ENCODE measurements at places on chromosomes 12 and 14. TPM values are rescaled to one million over a fixed set of nuclear protein-coding genes. Genes with fewer than 3 reads are reported as not detected.
A peak's percentile ranks its signal among the peaks of the same experiment; 100 is the strongest.

DNA sequence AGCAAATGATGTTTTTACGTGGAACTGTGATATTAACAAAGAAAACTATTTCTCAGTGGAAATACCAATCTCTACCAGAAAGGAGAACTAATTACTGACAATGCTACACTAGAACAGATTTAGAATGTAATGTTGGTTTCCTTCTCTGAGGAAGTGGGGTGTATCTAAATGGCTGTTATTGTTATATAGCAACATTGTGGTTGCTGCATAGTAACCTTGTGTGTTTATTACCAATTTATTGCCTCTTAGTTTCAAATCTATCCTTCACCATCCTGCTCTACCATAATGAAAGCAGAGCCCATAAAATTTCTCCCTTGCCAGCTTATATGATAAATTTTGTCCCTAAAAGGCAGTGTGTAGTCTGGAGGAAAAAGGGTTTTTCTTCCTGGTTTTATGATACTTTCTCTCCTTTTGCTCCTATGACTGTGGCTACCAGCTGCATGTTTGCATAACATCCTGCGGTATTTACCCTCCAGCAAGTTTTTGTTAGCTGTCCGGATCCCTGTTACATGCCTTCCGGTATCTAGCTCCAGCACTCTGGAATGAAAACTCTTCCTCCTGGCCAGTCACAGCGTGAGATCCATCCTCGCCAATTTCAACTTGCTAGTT is 5.7 kb upstream of the KLRK1 start:
- H3K36me3 ChIP-seq: no peaks in the 10 kb centered on the region
- H3K27me3 ChIP-seq: no peaks in the 10 kb centered on the region
- DNase-seq: no peak

DNA sequence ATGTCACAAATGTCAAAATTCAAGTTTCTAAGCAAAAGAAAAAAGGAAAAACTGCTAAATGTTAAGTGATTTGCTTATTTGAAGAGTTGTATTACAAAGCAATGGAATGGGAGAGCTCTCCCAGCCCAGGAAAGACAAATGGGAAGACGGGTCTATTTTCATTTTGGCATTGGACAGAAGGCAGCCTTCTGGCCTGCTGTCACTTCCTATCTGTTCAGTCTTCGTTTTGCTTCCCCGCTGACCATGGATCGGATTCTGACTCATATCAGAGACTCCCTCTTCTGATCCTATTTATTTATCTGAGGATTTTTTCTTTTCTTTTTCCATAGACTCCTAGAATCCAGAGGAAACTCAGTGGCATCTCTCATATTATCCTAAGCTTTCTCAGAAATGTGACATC is 634.9 kb downstream of the DIO2 start:
- H3K36me3 ChIP-seq: no peaks in the 10 kb centered on the region
- no peak for DNase-seq
- H3K27me3 ChIP-seq: no peaks in the 10 kb centered on the region
- H3K27ac ChIP-seq: no peak overlapping the region
- no peak overlapping the region for H3K4me3 ChIP-seq

- H3K27ac ChIP-seq: no peak overlapping the region
- no peaks in the 10 kb centered on the region for H3K4me1 ChIP-seq
- no peak for DNase-seq
- H3K27me3 ChIP-seq: no peaks in the 10 kb centered on the region
- no peak overlapping the region for H3K4me3 ChIP-seq
- no peaks in the 10 kb centered on the region for H3K36me3 ChIP-seq
Measured at GRCh38 chr14:69443296-69443805, 41.2 kb upstream of the PLEKHD1 start.

The SIRT4 gene
- total RNA-seq: 0.56 TPM

DNA sequence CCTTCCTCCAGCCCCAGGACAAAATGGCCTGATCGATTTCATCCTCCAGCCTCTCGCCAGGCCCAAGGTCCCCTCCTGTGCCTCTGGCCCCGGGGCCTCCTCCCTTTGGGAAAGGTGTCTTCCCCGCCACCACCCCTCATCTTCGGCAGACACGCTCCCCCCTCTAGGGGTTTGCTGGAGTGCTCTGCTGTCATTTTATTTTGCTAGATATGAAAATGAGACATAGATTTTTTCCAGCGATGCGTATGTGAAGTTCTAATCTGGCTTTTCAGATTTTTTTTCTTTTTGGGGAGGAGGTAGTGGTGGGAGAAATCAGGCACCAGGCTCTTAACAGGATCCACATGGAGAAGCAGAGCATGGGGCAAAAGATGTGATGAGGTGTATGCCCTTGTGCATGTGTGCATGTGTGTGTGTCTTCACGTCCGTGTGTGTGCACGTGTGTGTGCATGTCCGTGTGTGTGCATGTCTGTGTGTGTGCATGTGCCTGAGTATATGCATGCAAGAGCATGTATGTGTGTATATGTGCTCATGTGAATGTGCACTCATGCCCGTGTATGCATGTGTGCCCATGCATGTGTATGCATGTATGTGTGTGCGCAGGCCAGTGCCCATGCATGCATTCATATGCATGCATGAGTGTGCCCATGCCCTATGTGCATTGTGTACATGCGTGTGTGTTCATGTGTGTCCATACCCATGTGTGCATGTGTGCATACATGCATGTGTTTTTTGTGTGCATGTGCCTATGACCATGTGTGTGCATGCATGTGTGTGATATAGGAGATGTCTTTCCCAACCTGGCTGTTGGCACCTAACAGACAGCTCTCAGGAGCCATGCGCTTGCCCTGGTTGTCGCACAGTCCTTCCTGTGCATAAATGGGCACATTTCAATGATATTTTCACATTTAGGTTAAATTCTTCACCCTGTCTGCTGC is 203.0 kb downstream of the RBM19 start:
- no peak overlapping the region for H3K4me3 ChIP-seq
- H3K36me3 ChIP-seq: no peaks in the 10 kb centered on the region
- DNase-seq: no peak
- H3K27ac ChIP-seq: no peak overlapping the region
- H3K4me1 ChIP-seq: no peaks in the 10 kb centered on the region

The DBX2 gene
- total RNA-seq: not detected

GRCh38 chr14:56150645-56151345 is 32.6 kb downstream of the PELI2 start:
- peaks cover 44% of the 10 kb centered on the region for H3K4me1 ChIP-seq
- no peak overlapping the region for H3K4me3 ChIP-seq
- no peaks in the 10 kb centered on the region for H3K36me3 ChIP-seq
- no peaks in the 10 kb centered on the region for H3K27me3 ChIP-seq
- H3K27ac ChIP-seq: no peak overlapping the region

The BDKRB1 gene
- 0.28 TPM for total RNA-seq

The PLA2G1B gene
- total RNA-seq: 9,940 TPM

DNA sequence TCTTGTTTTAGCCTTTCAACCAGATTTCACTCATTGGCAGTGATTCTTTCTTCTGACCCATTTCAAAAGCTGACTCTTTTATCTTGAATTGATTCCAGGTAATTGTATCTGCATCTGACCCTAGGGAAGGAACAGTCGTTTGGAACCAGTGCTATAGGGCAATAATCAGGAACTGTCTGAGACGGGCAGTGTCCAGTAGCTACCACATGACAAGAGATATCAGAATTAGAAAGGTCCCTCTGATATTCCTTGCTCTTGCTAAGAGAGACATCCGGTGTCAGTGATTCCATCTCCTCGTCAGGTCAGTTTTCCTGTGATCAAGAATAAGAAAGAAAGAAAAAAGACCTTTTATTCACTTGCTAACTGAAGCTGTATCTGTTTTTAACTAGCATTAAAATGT is 47.8 kb upstream of the PDE3A start:
- no peaks in the 10 kb centered on the region for H3K36me3 ChIP-seq
- no peaks in the 10 kb centered on the region for H3K4me1 ChIP-seq
- no peak for DNase-seq
- no peak overlapping the region for H3K27ac ChIP-seq

DNA sequence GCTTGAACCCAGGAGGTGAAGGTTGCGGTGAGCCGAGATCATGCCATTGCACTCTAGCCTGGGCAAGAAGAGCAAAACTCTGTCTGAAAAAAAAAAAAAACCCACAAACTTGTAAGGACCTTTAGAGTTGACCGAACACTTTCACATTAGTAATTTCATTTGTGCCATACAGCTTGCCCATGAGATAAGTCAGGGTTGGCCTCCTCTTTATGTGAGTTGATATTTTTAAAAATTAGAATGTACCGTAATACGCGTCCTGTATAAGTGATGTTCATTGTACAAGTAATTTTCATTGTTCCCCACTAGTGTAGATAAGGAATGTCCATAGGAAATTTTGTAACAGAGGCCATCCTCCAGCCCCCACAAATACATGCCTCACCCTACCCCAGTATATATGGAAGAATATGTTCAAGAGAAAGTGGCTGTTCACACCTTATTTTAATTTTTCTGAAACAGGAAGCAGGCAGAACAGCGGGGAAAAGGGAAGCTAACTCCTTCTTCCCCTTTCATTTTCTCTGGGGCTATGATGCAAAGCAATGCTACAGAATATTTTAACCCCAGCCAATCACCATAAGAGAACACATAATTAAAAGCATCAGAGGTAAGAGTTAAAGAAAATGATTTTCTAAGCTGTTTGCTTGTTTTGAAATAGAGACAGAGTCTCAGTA is 31.9 kb upstream of the HIF1A start:
- H3K36me3 ChIP-seq: no peaks in the 10 kb centered on the region
- DNase-seq: no peak
- H3K27ac ChIP-seq: no peak overlapping the region
- no peaks in the 10 kb centered on the region for H3K27me3 ChIP-seq

DNA sequence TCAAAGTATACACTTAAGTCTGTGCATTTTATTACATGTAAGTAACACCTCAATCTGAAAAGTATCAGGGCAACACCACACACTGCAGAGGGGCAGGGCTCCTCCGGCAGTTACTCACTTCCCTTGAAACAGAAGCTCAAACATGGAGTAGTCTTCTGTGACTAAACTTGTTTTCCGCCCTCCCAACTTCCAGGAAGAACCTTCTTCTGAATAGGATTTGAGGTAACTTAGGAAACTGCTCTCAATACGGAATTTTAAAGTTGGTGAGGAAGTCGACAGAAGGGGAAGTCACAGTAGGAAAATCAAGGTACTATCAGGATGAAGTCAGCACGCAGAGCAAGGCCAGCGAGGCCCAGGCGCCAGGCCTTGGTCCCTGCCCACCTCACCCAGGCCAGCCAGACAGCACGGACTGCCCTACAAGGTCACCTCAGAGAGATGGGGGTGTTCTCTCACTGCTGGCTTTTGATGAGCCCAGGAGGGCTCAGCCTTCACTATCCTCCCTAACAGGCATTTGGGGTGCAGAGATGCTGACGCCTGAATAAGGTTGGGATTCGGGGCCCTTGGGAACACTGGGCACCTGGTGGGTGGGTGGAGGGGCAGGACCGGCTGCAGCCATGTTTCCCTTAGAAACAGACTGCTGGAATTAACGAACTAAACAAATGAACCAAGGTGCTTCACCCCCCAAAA is 5.8 kb downstream of the ANKRD9 start:
- no peaks in the 10 kb centered on the region for H3K4me1 ChIP-seq
- H3K36me3 ChIP-seq: no peaks in the 10 kb centered on the region
- peak overlapping the region; percentile 6 for H3K27ac ChIP-seq

- DNase-seq: no peak
- H3K4me3 ChIP-seq: no peak overlapping the region
- no peaks in the 10 kb centered on the region for H3K27me3 ChIP-seq
- H3K27ac ChIP-seq: no peak overlapping the region
- no peaks in the 10 kb centered on the region for H3K4me1 ChIP-seq
Measured at GRCh38 chr12:5088586-5089264, 45.0 kb downstream of the KCNA5 start.

GRCh38 chr12:113274848-113275247 is 53.6 kb downstream of the TPCN1 start:
- H3K36me3 ChIP-seq: peaks cover 57% of the 10 kb centered on the region
- no peak overlapping the region for H3K4me3 ChIP-seq
- no peaks in the 10 kb centered on the region for H3K27me3 ChIP-seq
- DNase-seq: no peak
- H3K4me1 ChIP-seq: peaks cover 29% of the 10 kb centered on the region
- no peak overlapping the region for H3K27ac ChIP-seq

DNA sequence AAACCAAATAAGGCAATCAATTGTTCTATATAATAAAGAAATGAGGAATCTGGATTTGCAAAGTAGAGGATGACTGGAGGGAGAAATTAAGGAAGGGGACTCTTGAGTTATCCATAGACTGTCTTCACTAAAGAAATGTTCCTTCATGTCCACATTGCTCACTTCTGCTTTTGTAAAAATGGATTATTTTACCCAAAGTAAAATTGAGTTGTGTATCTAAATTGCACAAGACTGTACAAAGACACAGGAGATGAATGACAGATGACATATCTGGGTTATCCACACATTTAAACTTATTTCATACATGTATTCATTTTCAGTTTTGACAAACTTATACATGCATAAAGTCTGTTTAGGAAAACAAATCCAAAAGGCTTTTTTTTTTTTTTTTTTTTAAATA is 11.3 kb downstream of the ATP2B1 start:
- H3K36me3 ChIP-seq: no peaks in the 10 kb centered on the region
- peaks cover 18% of the 10 kb centered on the region for H3K4me1 ChIP-seq
- H3K27ac ChIP-seq: no peak overlapping the region
- H3K4me3 ChIP-seq: no peak overlapping the region

DNA sequence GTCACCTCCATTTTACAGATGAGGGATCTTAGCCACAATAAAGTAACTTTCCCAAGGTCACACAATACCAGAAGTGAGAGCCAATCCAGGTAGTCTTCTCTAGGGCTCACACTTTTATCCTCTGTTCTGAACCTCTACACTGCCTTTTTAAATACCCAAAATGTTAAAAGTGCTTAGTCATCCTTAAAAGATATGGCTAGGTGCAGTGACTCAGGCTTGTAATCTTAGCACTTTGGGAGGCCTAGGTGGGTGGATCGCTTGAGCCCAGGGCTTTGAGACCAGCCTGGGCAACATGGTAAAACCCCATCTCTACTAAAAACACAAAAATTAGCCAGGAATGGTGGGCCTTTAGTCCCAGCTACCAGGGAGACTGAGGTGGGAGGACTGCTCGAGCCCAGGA is 104.1 kb upstream of the PPP4R3A start:
- no peaks in the 10 kb centered on the region for H3K36me3 ChIP-seq
- no peaks in the 10 kb centered on the region for H3K4me1 ChIP-seq
- no peak overlapping the region for H3K27ac ChIP-seq
- no peak overlapping the region for H3K4me3 ChIP-seq

DNA sequence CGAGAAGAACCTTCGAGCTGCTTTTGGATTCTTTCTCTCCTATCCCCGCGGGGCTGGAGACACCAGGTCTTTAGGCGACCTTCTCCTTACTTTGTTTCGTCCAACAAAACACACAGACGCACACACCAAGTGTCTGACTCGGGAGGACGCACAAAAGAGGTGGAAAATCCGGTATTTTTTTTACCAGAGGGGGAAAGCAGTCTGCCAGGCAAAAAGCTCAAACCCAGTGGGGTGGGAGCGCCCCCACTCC is 2.1 kb downstream of the SIX4 start:
- H3K27ac ChIP-seq: peak overlapping the region; percentile 79
- H3K4me1 ChIP-seq: no peaks in the 10 kb centered on the region
- H3K4me3 ChIP-seq: peak overlapping the region; percentile 66
- H3K27me3 ChIP-seq: no peaks in the 10 kb centered on the region
- no peak for DNase-seq

DNA sequence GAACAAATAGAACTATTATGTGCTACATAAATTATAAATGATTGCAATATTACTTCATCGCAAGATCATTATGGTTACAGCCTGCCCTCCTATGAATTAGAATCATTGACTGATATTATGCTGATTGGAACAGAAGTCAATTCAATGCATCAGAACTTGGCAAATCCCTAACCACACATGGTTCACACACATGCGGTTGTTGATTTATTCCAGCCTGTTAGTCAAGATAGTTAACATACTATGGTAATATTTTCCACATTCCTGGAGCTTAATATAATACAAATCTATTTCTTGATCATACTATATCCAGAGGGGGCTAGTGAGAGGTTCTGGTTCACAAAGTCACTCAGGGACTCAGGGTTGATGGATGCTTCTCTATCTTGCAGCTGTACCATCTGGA is 9.7 kb upstream of the CACNA1C start:
- H3K36me3 ChIP-seq: no peaks in the 10 kb centered on the region
- no peak for DNase-seq
- no peak overlapping the region for H3K4me3 ChIP-seq

The SLC25A21 gene
- 0.44 TPM for total RNA-seq
